Placental pericyte (primary cell): ENCODE measurements at places on chromosomes 13 and 19. TPM values are rescaled to one million over a fixed set of nuclear protein-coding genes. Genes with fewer than 3 reads are reported as not detected.

Gene ZBTB32
- not detected in 2 replicates for total RNA-seq

Gene MCEMP1
- not detected in 2 replicates for total RNA-seq

Gene CEACAM8
- not detected in 2 replicates for total RNA-seq

Gene ZNF738
- 2.2 and 8.4 TPM in 2 replicates for total RNA-seq

Gene DAND5
- 0.14 TPM in 1 of 2 replicates, not detected in the other for total RNA-seq
